ENCODE measurements at places on chromosomes 16 and 17.

- DNase-seq, result peak; percentile 12
Observed at GRCh38 chr17:44788139-44788538, 29.4 kb downstream of the ADAM11 start.

DNA sequence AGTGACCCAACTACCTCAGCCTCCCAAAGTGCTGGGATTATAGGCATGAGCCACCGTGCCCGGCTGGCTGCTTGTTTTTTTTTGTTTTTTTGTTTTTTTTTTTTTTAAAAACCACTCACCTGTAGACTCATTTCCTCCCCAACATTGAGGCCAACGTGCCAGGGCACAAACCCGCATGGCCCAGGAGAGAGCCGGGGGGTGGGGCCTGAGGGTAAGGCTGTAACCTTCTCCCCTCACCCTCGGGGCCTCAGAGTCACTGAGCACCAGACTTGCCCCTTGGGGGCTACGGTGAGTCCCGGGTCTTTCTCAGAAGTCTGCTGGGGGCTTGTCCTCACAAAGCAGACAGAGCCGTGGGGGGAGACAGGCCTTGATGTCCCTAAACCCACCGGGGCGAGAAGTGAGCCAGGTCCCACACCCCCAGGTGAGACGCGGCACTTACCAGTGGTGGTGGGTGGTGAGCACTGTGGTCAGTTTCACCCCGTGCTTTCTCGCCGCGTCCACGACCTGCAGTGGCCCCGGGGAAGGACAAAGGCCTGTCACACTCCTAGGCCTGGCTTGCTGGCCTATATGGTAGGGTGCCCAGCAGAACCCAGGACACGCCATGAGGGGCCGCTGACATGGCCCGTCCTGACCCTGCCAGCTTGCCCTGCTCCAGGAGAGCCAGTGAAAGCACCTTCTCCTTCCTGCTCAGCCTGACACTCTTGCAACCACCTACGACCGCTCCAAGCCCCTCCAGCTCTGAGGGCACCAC is 4.6 kb downstream of the HAGH start:
- DNase-seq, result no peak

DNA sequence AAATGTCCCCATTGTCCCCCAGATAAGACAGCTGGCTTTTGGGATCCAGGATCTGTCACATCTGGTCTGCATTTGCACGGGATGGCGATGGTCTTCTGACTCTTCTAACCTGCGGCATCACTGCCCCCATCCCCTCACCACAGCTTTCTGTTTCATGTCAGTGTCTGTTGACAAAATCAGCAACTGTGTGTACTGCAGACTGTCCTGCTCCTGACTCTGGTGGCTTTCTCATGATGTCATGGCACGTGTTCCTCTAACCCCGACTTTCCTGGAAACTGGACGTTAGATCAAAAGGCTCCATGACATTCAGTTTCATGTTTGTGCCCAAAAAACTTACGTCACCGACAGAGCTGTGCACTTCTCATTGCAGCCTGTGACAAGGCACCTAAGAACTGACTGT is 30.1 kb upstream of the CPNE2 start:
- no peak for DNase-seq

- no peak for DNase-seq
Observed at GRCh38 chr17:2028737-2029136, 1.2 kb upstream of the DPH1 start.

DNA sequence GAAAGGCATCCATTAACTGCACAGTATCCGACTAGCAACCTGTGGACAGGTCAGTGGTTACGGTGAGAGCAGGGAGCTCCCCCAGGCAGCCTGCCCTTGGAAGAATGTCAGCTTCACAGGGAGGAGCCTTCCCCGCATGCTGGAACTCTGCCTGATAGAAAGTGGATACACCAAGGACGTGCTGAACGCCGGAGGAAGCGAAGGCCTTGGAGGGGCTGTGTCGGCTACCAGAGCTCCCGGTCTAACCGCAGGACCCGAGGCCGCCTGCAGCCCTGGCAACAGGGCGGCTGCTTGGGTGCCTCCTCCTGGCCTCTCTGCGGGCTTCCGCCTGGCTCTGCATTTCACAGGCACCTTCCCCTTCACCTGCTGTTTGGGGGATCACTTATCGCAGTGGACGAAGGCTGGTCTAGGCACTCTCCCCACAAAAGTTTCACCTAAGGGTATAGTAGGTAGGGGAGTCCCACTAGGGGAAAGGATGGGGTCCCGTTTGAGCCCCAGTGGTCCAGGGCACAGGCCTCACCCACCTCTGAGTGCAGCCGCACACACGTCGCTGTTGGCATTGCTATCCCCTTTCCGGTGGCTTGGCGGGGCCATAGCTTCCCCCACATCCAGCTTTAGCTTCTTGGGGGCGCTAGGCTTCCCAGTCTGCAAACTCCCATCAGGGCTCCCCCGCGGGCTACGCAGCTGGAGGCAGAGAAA is 29.8 kb downstream of the PELP1 start:
- no peak for DNase-seq

Measured in MCF 10A (cell line).